RWPE2 (cell line): ENCODE measurements at places on chromosomes 13 and 19.

DNA sequence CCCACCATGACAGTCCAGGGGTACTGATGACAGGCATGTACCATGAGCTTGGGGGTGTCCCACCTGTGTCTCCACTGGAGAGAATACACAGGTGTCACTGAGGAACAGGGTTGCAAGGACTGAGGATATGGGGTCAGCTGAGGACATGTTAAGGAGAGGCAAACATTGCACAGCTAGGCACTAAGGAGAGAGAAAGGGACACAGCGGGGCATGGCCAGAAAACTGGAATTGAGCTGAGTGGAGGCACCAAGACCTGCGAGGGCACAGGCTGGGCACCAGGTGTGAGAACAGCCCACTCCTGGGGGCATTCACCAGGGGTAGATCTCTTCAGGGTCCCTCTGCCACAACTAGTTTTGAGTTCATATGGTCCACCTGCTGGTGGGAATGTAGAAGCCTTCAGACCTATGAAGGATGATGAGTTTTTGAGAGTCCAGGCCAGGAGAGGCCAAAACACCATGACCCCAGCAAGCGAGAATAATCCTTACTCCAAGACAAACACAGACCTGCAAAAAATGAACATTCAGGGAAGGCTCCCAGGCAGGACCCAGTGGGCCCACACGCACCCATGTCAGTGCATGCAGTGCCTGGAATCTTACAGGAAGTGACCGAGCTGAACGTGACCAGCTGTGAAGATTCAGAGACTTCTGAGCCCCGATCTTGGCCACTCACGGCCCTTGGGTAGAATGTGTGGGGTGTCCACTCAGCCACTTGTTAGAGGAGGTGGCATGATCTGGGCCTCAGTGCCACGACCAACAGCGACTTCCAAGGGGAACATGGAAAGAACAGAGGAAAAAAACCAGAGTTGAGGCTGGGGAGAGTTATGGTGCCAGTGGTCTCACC, 1.4 kb upstream of the ZNF584 start:
- DNase-seq = no peak

GRCh38 chr13:28817204-28817603, 2.9 kb upstream of the MTUS2 start:
- DNase-seq = no peak

- DNase-seq = peak; percentile 68
Measured at GRCh38 chr19:6577476-6578125, 13.3 kb downstream of the CD70 start.

GRCh38 chr13:21328201-21328600, 130.9 kb downstream of the ZDHHC20 start:
- DNase-seq = no peak

- DNase-seq = no peak
Measured at GRCh38 chr13:42266473-42266872, 5.5 kb upstream of the AKAP11 start.

GRCh38 chr19:2523630-2524311, 47.8 kb downstream of the GADD45B start:
- DNase-seq = no peak

DNA sequence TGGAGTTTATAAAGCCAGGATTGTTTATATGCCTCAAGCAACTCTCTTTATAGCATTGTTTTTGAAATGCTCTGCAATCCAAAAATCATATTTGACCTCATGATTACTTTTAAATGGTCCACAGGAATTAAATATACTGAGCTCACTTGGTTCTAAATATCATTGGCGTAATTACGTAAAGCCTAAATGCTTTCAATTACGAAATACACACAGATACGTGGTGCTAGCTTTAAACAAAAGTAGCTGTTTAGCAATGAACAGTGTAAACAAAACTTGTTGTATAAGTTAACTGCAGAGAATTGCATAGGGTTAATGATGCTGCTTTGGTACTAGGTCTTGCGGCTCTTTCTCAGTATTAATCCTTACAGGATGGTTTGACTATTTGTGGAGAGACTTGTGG, 346.6 kb downstream of the COG6 start:
- DNase-seq = no peak

DNA sequence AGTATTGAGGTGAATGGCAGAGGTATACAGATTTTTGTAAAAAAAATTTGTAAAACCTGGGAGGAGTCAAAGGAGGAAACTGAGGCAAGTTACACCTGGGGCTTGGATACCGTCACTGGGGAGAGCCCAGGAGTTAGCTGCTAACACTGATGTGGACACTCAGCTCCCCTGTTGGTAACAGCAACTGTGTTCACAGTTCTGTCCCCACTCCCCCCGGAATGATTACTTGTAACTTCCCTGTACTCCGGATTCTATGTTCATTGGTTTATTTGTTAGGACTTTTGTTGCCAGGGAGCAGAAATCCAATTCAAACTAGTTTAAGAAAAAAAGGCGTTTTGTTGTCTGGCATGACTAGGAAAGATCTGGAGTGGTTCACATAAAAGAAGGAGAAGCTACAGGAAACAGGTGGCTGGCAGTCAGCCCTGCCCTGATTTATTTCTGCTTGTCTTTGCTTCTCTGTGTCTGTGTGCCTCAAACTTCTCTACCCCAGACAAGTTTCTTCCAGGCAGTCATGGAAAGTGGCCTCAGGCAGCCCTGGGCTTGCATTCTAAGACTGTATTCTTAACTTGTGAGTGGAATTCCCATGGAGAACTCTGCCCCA, 2.3 kb upstream of the GPR12 start:
- no peak for DNase-seq
